ENCODE measurements at places on chromosomes 12 and 14.

GRCh38 chr14:21098076-21098891 lies at the start of gene ZNF219:
ZNF219 (minus strand) TSS chr14:21098655; CDS start chr14:21093591, 5,064 bp downstream.
- no peak for DNase-seq

DNA sequence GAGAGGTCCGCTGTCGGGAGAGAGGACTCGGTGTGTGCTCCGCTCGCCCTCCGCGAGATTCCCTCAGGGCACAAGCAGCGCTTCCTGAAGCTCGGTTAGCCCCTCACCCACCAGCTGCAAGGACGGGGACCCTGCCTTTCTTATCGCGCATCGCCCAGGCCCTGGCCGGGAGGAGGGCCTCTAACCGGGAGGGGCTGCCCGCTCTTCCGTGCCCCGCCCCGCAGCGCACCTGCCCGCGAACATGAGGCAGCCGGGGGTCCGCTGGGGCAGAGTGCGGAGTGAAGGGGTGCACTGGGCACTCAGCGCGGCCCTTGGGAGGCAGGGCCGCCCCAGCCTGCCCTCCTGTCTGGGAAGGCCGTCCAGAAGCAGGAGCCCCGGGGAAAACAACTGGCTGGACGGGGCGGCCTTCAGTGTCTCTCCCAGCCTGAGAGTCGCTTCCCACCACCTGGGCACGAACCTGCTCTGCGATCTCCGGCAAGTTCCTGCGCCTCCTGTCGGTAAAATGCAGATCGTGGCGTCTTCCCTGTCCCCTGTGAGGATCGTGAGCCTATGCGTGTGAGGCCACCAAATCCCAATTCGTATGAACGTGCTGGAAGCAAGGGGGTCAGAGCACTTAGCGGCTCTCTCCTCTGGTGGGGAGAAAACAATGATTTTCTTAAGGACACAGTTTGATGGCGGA lies 28.0 kb upstream of the ADIPOR2 start:
- no peak for DNase-seq

GRCh38 chr12:67782573-67782972 lies 134.0 kb downstream of the DYRK2 start:
- no peak for DNase-seq

GRCh38 chr12:31119803-31120211 lies 46.1 kb downstream of the DDX11 start:
- no peak for DNase-seq

DNA sequence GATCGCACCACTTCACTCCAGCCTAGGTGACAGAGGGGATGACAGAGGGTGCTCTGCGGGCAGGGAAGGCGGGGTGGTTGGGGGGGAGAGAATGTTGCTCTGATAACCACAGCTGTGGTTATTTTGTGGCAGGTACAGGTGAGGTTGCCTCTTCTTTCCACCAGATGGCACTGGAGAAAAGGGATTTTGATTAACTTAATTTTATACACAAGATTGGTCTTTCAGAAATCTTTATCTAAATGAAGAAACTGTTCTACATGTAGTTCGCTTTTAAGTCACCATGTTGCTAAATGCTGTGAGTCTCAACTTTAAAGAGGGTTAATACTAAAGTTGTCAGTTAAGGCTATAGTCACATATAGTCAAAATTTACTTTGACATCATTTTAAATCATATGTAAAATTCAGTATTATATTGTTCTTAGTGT lies 25.7 kb downstream of the FGF23 start:
- no peak for DNase-seq

GRCh38 chr12:104477510-104478390 lies 21.0 kb downstream of the CHST11 start:
- no peak for DNase-seq

- no peak for DNase-seq
These were observed 214.4 kb upstream of the DIO2 start for GRCh38 chr14:80425686-80426085.

DNA sequence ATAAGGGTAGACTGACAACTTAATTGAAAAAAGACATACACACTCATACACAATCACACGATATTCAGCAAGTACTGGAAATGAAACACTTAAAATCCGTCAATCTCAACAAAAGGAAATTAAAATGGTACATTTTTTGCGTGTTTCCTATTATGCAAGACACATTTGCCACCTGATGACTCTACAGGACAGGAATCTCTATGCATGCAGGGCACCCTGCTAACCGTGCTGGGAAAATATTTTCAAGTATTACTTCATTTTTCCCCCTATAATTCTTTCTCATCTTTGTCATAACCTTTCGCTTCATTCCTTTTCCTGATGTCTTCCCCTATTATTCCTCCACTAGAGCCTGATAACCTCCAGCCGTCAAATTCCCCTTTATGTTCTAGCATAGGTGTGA lies 150.2 kb downstream of the TMEM132D start:
- DNase-seq, result no peak

DNA sequence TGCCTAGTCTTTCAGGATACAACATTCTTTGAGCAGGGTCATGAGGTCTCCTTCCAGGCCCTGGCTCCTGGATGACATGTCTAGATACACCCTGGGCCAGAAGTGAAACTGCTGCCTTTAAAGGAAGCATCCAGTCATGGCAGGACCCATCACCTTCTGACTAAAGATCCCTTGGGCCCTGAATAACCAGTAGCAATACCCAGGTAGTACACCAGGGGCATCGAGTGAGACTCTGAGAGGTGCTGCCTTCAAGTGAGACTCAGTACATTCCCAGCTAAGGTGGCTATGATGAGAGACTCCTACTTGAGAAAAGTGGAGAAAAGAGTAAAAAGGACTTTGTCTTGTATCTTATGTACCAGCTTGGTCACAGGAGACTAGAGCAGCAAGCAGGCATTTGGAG lies 23.5 kb downstream of the OR6C68 start:
- DNase-seq, result no peak

DNA sequence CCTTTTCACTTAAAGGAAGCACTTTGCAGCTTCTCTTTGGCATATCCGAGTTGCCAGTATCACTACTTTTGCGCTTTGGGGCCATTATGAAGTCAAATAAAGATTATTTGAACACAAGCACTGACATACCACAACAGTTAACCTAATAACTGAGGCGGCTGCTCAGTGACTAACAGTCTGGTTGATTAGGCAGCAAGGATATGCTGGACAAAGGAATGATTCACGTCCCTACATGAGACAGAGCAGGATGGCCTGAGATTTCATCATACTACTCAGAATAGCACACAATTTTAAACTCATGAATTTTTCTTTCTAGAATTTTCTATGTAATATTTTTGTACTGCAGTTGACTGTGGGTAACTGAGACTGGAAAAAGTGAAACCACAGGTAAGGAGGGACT lies 56.9 kb upstream of the E2F7 start:
- DNase-seq, result no peak

GRCh38 chr12:123973552-123974341 lies 732 bp downstream of the ZNF664 start:
- no peak for DNase-seq

DNA sequence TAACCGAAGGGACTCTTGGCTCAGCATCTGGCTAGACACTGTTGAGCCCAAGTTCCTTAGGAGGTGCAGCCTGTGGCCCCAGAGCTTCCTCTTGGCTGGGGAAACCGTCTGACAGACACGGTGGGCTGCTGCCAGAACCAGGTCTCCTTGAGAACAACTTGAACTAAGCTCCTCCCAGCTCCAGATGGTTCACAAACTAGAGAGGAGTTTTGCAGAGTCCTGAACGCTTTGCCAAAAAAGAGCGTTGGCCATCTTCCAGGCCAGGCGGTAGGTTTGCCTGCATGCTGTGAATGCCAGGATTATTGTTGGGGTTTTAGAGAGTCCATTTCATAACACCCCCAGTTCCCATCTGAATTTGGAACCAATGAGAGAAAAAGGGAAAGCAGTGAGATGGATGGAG lies 399.8 kb downstream of the RGS6 start:
- no peak for DNase-seq

- DNase-seq, result no peak
These were observed 1.5 kb upstream of the TSPAN8 start for GRCh38 chr12:71159264-71159663.

- DNase-seq, result no peak
These were observed 64.3 kb downstream of the SLC16A7 start for GRCh38 chr12:59660148-59660547.

DNA sequence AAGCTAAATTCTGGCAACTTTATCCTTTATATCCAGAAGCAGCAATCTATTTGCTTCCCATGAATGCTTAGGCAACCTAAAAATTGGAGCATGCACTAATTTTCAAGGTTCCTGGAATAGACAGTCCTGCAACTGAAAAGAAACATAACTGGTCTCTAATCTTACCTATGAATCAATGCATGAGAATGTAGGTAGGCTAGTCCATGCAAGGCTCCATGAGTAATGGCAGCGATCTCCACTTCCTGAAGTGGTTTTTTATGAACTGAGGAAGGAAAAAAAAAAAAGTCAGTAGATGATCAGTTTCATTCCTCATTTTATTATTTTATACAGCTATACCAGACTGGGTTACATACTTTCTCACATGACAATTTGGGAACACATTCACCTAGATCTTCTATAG lies 102.0 kb downstream of the PEBP1 start:
- no peak for DNase-seq

- no peak for DNase-seq
These were observed 1.8 kb upstream of the AHNAK2 start for GRCh38 chr14:104979758-104980610.

DNA sequence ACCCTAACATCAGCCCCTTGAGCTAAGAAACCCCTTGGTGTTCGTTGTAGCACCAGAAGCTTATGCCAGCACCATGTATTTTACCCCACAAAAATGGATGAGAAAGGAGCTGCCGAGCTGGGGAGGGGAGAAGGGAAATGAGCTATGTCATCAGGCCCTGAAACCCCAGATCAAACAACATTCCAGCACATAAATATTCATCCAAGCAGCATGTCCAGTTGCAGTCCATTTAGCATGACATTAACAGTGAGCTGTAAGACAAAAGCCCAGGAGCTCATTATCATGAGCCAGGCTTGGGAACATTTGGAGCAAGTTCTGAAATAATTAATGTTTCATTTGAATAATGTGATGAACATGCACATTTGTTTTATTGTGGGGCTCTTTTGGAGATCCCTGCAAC lies 630.1 kb upstream of the TMEM132C start:
- no peak for DNase-seq

- DNase-seq, result no peak
These were observed 38.9 kb downstream of the STXBP6 start for GRCh38 chr14:25011095-25011494.

DNA sequence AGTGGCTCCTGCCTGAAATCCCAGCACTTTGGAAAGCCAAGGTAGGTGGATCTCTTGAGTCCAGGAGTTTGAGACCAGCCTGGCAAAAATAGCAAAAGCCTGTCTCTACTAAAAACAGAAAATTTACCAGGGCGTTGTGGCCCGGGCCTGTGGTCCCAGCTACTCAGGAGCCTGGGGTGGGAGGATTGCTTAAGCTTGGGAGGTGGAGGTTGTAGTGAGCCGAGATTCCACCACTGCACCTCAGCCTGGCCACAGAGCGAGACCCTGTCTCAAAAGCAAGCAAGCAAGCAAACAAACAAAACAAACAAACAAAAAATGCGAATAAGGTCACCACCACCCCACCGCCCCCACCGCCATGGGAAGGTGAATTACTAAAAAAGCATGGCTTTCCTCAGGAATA lies 238.7 kb downstream of the ATXN7L3B start:
- DNase-seq, result no peak

DNA sequence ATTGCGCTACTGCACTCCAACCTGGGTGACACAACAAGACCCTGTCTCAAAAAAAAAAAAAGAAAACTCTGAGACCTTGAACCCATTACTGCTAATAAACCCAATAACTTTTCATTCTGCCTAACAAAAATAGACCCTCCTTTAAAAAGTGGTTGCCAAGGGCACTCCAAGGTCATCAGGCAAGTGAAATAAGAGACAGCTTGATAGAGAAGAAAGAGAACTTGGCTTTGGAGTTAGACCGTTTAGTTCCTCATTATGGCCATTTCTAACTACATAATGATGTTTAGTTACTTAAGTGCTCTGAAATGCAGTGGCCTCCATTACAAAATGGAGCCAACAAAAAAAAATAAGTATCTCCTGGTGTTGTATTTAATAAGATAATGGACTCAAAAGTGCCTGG lies 55.9 kb downstream of the PHLDA1 start:
- no peak for DNase-seq

DNA sequence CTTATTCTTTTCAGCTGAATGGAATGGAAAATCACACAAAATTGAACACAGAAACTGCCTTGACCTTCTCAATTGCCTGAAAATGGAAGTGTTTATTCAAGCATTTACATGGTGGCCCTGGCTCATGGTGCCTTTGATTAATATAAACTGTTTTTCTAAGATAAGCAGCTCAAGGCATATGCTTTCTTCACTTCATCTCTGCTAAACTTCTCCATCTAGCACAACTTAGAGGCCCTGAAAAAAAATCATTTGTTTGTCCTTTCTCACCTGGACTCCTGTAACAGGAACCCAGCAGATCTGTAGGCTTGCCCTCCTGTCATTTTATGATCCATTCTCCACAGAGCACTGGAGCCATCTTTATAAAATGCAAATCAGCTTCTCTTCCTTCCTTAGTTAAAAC lies 117.5 kb upstream of the KRR1 start:
- no peak for DNase-seq

GRCh38 chr14:53285821-53286220 lies 132.7 kb upstream of the DDHD1 start:
- DNase-seq, result no peak

- DNase-seq, result no peak
These were observed 207.3 kb downstream of the SSPN start for GRCh38 chr12:26402648-26403047.

GRCh38 chr12:26369588-26369987 lies 174.2 kb downstream of the SSPN start:
- no peak for DNase-seq

DNA sequence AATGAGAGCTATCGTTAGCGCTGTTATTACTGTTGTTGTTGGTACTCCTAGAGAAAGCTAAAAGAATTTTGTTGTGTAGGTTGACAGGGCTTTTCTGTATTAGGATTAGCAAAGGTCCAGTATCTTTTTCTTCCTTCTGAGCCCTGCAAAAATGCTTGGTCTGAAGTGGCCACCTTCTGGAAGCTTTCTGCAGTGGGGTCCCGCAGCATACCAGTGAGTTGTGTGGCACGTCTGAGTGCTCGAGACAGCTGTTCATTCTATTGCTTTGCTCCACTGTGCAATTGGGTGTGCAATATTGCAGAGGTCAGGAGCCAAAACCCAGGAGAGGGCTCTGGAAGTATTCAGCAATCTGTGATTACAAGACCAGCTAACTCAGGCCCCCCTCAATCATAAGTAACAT lies 57.1 kb downstream of the CCDC60 start:
- no peak for DNase-seq

DNA sequence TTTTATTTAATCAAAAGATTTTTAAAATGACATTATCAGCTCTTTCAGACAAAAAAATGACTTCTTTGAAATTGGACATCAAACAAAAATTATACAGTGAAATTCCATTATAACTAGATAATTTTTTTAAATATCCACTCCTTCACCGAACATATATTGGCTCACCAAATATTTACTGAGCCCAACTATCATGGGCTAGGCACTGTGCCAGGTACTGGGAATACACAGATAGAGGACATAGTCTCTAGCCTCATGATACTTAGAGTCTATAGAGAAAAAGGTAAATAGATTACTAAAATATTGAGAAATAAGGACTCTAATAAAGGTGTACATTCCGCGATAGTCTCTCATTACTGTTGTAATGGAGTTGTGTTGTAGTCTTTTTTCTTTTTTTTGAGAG lies 219.9 kb downstream of the SEC23A start:
- no peak for DNase-seq

Data from stimulated activated CD4-positive, alpha-beta T cell treated with anti-CD3 and anti-CD28 coated beads, Interleukin-1b, Interleukin-23, amount 100 ng/mL, for 1 hour (primary cell).